AG04450 (cell line): ENCODE measurements at places on chromosomes 7 and 10. TPM values are rescaled to one million over a fixed set of nuclear protein-coding genes. Genes with fewer than 3 reads are reported as not detected.

GRCh38 chr10:133049639-133050038 is 38.1 kb upstream of the ADGRA1 start:
- DNase-seq, result no peak

DNA sequence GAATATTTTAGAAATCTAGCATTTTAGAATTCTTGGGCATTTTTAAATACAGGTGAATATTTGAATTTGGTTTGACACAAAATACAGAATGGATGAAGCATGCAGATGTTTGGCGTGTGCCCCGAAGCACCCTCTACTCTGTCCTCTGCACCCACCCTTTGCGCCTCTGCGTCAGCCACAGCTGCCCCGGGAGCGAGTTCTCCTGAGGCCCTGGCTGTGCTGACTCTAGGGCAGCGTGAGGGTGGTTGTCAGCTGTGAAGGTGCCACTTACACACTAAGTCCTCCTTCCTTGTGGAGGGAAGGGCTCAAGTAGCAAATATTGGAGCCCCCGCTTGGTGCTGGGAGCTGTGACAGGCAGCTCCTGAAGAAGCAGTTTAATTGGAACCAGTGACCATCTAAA is 48.4 kb downstream of the DAGLB start:
- no peak for DNase-seq

DNA sequence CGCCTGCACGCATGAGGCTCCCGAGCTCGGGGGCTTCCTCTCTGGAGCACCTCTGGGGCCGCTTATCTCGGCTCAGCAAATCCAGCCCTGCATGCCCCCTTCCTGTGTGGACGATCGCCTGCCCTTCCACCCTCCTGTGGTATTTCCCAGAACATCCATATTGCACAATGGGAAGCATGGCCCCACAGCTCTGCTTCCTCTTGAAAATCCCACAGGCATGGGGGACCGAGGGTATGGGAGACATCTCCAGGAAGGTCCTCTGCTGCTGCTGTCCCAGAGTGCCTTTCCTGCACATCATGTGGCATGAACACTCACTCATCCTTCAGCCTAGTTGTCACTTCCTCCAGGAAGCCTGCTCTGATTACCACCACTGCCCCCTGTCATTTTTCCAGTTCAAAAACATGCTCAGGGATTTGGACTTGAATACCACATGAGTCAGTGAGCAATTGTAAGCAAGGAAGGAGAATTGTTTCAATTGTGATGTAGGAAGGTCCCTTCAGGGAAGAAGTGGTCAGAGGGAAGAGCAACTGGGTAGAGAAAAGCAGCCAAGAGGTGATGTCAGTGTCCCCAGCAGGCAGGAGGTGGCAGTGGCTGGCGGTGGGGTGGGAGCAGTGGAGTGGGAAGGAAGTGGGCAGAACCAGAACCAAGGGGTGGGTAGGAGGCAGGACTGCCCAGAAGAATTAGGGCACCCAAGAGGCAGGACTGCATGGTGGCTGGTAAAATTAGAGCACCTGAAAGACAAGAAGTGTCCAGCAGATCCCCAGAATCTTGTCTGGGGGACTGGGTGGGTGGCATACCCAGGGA is 67.5 kb upstream of the ZMIZ1 start:
- no peak for DNase-seq

GRCh38 chr10:6239213-6239991 is 36.7 kb downstream of the PFKFB3 start:
- peak; percentile 92 for DNase-seq

- no peak for DNase-seq
Observed at GRCh38 chr10:110163192-110163773, 44.1 kb upstream of the MXI1 start.

DNA sequence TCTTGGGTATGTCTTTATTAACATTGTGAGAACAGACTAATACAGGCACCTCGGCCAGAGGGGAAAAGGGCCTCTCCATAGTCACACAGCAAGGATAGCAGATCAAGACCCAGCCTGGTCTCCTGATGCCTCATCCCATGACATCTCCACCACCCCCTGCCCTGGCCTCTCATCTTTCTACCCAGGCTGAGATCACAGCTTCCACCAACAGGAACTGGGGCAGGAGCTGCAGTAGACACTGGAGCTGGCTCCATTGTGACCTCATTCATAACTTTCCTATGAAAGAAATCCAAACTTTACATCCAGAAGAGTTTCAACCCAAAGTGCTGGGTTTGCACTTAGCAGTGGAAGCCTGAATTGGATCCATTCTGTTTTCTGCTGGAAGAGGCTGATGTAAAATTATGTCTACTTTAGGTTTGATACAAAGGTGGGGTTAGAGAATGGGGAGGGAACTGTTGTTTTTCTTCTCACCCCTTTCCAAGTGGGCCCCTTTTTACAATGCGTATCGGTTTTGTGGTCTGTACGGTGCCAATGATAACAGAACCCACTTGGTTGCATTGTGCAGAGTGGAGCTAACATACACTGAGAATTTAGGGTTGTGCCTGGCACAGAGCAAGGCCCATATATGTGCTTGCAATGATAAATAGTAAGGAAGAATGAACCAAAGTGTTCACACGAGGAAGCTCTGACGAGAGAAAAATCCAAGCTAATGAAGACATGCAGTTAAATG is 28.6 kb upstream of the INSIG1 start:
- no peak for DNase-seq

GNGT1 gene
- not detected in 2 replicates for polyA plus RNA-seq

OR6B1 gene
- polyA plus RNA-seq, result not detected in 2 replicates
